ENCODE measurements at places on chromosomes 5 and 9. TPM values are rescaled to one million over a fixed set of nuclear protein-coding genes. Genes with fewer than 3 reads are reported as not detected.

The ASS1 gene
- polyA plus RNA-seq = 141 TPM

The PRR16 gene
- polyA plus RNA-seq = 4.8 TPM

The PCDHB3 gene
- 1.4 TPM for polyA plus RNA-seq

The SLIT3 gene
- 10.3 TPM for polyA plus RNA-seq

The SH3RF2 gene
- polyA plus RNA-seq = 1.5 TPM

The TNFSF15 gene
- 0.02 TPM for polyA plus RNA-seq

The TMEM171 gene
- 0.42 TPM for polyA plus RNA-seq

The NEUROG1 gene
- 0.06 TPM for polyA plus RNA-seq

The CAMK2A gene
- 0.15 TPM for polyA plus RNA-seq

The CLIC3 gene
- not detected for polyA plus RNA-seq

GRCh38 chr9:16257604-16258003, 612.9 kb downstream of the BNC2 start:
- DNase-seq = no peak

DNA sequence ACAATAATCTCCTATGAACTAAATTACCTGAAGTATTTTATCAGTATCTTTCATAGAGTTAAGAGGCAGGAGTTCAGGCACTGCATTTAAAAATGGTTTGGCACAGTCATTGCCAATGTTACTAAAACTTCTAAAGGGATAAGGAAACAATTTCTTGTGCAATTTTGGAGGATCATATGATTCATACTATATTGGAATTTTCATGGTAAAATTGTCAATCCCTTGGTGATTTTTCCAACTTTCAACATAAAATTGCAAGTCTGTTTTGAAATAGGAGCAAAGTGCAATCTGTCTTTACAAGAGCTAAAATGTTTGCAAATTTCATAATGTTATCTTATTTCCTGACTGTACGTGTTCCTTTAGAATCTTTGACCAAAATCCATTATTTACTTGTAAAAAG, 211.1 kb downstream of the DMRTA1 start:
- no peak for DNase-seq

- DNase-seq = no peak
These were observed 6.4 kb downstream of the SPINK4 start for GRCh38 chr9:33246269-33246860.

- DNase-seq = no peak
These were observed 246.5 kb downstream of the SYK start for GRCh38 chr9:91047993-91048607.

GRCh38 chr5:159969966-159970365, 39.0 kb upstream of the TTC1 start:
- DNase-seq = no peak

- DNase-seq = no peak
These were observed 49.5 kb downstream of the DPYSL3 start for GRCh38 chr5:147460380-147460779.

DNA sequence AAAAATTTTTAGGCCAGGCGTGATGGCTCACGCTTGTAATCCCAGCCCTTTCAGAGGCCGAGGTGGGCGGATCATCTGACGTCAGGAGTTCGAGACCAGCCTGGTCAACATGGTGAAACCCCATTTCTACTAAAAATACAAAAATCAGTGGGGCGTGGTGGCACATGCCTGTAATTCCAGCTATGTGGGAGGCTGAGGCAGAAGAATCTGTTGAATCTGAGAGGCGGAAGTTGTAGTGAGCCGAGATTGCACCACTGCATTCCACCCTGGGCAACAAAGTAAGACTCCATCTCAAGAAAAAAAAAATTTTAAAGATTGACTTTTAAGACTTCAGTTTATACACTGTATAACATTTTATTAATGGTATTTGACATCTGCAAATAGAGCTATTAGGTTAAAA, 60.1 kb upstream of the GNAQ start:
- DNase-seq = no peak

DNA sequence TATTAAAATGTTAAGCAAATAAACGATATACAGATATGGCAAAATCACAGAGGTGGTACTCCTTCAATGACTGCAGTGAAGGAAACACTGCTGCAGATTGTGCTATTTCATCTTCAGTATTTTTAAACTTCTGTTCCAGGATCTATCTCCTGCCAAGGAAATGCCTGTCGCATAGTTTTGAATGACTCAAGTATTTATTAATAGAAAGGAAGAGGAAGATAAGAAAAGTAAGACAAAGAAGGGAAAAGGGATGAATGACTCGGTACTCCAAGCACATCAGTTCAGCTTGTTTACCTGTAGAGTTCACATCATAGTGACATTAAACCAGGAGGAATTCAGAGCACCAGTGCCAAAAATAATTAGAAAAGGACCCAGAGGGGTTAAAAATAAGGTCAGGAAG, 5.1 kb upstream of the GPX8 start:
- no peak for DNase-seq

DNA sequence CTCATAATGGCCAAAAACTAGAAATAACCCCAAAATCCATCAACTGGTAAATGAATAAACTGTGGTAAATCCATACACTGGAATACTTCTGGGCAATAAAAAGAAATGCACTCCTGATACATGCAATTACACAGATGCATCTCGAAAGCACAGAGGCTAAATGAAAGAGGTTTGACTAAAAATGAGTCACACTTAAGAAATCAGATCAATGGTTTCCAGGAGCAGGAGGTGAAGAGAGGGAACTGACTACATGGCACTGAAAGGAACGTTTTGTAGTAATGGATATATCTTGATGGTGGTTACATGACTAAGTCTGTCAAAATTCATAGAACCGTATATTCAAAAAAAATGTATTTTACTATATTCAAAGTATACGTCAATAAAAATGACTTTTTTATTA, 42.4 kb downstream of the STRBP start:
- DNase-seq = no peak

DNA sequence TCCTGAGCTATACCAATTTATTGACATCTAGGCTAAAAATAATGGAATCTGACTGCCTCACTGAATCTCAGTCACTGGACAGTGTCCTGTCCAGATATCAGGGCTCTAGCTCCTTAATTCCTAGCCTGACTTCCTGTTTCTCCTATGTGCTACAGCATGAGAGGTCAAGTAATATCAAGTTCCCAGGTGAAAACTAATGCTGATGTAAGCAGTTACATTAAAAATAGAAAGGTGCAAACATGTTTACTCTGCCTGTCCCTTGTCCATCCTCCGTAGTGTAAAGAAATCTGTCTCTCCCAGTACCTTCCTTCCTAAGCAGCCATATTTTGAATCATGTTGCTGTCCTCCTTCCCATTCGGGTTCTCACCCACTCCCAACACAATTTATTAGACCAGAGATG, 145.9 kb upstream of the GHR start:
- DNase-seq = no peak

DNA sequence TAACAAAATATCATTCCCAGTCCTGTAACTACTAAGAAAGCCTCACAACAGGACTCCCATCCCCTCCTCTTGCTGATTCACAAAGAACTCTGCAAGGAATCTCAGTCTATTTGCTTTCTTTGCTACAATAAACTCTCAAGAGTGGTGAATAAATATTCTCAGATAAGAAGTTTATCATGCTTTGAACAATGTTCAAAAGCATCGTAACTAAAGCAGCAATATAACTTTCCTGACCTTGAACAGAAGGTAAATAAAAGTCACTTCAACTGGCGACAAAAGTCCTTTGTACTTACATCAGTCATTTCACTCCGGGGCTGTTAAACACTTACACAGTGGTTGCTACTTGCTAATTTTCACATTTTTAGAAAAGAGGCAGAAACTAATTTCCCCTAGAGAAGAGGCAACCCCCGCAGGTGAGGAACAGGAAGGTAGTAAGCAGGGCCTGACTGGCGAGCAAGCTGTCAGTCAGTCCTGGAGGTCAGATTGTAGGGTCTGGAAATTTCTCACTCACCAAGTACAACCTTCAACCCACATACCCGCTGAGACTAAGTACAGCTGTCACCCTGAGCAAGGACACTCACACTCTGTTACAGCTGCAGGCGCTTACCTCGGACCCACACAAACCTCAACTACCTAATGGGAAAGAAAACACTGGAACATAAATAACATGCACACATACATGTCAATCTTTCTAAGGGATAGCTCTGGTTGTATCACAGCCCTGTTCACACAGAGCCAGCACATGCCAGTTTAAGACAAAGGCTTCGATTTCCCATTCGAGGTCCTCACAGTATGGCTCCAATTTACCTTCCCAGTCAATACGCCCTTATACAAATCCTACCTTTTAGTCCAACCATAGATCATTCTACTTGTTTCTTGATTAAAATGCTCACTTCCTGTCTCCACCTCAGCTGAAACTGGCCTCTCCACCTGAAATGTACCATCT, 104.6 kb upstream of the RETREG1 start:
- no peak for DNase-seq

GRCh38 chr5:129569295-129569694, 109.2 kb downstream of the ADAMTS19 start:
- DNase-seq = no peak

DNA sequence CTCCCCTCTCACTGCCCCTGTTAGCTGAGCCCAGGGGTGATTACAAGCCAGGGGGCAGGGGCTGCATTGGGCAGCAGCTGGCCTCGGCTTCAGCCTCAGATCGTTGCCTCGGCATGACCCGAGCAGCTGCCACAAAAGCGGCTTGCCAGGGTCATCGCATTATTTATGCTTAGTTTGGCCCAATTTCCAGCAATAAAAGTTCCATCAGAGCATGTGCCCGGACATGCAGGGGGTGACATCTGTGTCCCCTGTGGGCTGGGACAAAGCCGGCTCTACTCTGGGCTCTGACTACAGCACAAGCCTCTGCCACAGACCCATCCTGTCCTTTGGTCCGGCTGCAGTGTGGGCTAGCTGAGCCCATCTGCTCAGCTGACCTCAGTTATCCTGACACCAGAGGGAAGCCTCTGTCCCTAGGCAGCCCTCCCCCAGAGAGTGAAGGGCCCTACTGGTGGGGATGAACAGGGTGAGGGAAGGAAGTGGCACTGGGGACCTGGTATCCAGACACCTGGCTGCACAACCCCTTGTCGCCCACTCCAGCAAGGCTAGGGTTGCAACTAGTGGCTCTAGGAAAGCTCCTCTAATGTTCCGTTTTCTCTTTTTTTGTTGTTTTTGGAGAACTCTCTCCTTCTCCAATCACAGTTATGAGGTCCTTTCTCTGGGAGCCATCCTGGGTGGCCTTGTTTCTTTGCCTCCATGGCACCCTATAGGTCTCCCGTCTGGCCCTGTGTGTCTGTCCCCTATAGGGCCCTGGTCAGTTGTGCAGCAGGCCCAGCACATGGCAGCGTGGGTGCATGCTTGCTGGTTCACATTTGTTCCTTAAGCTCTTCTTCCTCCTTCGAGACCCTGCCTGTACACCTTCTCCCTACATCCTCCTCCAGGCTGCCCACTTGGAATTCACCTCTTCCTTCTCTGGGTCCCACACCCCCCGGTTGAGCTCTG, 13.3 kb upstream of the GADD45G start:
- no peak for DNase-seq

DNA sequence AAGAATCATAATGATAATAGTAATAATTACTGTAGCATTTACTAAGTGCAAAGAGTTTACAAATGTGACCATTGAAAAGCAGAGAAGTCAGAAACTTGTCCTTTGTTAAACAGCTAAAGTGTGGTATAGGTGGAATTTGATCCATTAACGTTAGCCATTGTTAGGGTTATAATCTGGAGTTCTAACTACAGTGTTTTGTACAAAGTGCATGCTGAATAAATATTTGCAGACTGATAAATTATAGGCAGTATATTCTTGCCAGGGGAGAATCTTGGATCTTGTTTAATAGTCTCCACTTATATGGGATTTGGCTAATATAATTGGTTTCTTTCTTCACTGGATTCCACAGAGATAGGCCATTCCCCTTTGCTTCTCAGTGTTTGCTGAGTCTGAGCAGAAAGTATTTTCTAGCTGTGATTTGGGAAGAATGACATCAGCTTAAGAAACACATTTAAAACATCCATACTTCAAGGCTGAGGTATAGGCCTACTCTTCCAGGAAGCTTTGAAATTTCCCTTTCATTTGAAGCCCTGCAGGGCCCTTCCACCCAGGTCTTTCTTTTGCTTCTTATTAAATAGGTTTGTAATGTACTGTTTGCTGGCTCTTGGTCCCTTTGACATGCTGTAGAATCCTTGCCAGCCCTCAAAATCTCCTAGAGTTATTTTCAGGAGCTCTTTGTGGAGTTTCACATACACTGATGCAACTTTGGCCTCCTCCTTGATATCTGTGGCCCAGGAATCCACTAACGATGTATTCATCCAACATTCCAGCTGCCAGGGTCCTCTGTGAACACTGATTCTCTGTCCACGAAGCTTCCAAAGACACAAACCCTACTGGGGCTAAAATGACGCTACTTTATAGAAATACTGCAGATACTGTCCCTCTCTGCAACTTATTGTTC, 51.4 kb downstream of the ATP10B start:
- DNase-seq = no peak

DNA sequence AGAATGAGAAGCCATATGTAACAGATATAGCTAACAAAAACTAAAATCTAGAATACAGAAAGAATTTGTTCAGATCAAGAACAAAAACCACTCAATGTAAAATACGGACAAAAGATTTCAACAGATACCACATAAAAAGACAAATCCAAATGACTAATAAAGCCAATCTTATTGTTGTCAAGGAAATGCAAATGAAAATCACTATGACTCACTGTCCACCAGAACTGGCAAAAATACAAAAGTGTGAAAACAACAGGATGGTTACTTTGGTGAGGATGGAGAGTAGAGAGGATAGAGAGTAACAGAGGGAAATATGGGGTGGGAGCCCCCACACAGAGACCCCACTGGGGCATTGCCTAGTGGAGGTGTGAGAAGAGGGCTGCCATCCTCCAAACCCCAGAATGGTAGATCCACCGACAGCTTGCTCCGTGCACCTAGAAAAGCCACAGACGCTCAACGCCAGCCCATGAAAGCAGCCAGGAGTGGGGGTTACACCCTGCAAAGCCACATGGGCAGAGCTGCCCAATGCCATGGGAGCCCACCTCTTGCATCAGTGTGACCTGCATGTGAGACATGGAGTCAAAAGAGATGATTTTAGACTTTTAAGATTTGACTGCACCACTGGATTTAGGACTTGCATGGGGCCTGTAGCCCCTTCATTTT, 15.2 kb upstream of the RHOBTB3 start:
- DNase-seq = no peak

GRCh38 chr5:90174236-90174635, 235.3 kb downstream of the CETN3 start:
- no peak for DNase-seq

DNA sequence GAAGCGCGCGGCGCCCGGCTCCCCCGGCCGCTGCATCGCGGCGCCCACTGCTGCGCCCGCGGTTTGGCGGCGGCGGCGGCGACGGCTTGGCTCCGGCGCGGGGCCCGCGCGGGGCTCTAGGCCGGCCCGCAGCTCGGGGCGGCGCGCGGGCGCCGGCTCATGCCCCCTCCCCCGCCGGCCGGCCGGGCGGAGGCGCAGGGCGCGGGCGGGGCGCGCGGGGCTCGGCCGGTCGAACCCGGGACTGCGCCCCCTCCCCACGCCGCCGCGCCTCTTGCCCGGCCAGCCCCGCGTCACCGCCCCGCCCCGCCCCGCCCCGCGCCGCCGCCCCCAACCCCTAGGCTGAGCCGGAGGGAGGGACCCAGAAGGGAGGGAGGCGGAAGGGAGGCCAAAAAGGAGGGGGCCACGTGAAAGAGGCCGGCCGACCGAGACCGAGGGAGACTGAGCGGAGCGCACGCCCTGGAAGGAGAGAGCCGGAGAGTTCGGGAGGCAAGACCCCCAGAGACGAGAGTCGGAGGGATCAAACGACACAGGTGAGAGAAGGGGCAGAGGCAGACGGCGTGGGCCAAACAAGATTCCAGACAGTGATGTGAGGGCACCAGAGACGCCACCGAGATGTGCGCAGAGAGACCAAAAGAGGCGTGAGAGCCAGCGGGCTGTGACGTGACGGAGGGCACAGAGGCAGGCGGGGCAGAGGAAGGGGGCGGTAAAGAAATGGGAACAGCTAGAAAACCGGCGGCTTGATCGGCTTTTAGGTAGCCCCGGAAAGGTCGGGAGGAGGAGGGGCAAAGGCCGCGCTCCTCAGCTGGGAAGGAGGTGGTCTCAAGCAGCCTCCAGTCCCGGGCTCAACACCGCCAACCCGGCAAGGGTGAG, at the start of gene BARX1:
TSS of gene BARX1 (minus strand) at position 245 of the 870 bp plus-strand sequence. CDS start at position 36, 209 bp downstream.
- no peak for DNase-seq

Measured in ovary (tissue), 10 donors.